ENCODE measurements at places on chromosomes 3 and 15. TPM values are rescaled to one million over a fixed set of nuclear protein-coding genes. Genes with fewer than 3 reads are reported as not detected.
A peak's percentile ranks its signal among the peaks of the same experiment; 100 is the strongest.

GRCh38 chr15:51649659-51650521 is 27.3 kb upstream of the DMXL2 start:
- peak; percentile 19 for DNase-seq

The CPLX3 gene
- not detected for total RNA-seq

The HIGD2B gene
- not detected for total RNA-seq

DNA sequence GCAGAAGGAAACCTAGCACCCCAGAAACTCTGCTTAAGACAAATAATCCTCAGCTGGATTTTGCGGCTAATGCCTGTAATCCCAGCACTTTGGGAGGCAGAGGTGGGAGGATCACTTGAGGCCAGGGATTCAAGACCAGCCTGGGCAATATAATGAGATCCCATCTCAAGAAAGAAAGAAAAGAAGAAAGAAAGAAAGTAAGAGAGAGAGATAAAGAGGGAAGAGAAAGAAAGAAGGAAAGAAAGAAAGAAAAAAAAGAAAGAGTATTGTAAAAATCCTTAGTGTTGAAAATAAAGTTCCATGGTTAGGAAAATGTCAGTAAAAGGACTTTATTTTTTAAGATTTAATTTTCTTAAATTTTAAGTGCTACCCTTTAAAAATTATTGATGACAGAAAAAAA is 54.9 kb upstream of the LRRFIP2 start:
- no peak for DNase-seq

The EEF1AKMT4 gene
- 4.0 TPM for total RNA-seq

The SH3GL3 gene
- total RNA-seq = not detected
